ENCODE measurements at places on chromosomes 2 and 18. TPM values are rescaled to one million over a fixed set of nuclear protein-coding genes. Genes with fewer than 3 reads are reported as not detected.

The NYAP2 gene
- not detected for total RNA-seq

The ZNF532 gene
- total RNA-seq: 80.3 TPM

The TGFA gene
- total RNA-seq: 22.6 TPM

The RAPGEF4 gene
- total RNA-seq: 30.5 TPM

The ZNF236 gene
- 7.4 TPM for total RNA-seq

The MYO3B gene
- not detected for total RNA-seq

The CYP20A1 gene
- 45.8 TPM for total RNA-seq

The NIFK gene
- 75.9 TPM for total RNA-seq

The TXNL4A gene
- total RNA-seq: 74.9 TPM

The C2orf80 gene
- not detected for total RNA-seq

The CIB4 gene
- total RNA-seq: not detected

The ASB18 gene
- total RNA-seq: under 0.01 TPM

The PMAIP1 gene
- total RNA-seq: 14.3 TPM

The WBP1 gene
- total RNA-seq: 34.3 TPM

The RASGRP3 gene
- 202 TPM for total RNA-seq

The SLC25A12 gene
- 12.1 TPM for total RNA-seq

The MAP3K2 gene
- total RNA-seq: 28.4 TPM

The SKA1 gene
- total RNA-seq: 18.0 TPM

The POTEC gene
- total RNA-seq: not detected

The TUBA4B gene
- not detected for total RNA-seq

The IL1RL2 gene
- total RNA-seq: 0.09 TPM

The ADD2 gene
- total RNA-seq: 13.3 TPM

The MTERF4 gene
- 43.2 TPM for total RNA-seq

The ECEL1 gene
- not detected for total RNA-seq

The CYB5A gene
- total RNA-seq: 58.3 TPM

The STRADB gene
- 18.6 TPM for total RNA-seq

The KLHL14 gene
- 0.85 TPM for total RNA-seq

The CARF gene
- total RNA-seq: 5.6 TPM

The AMER3 gene
- not detected for total RNA-seq

The COLEC11 gene
- 0.85 TPM for total RNA-seq

The PKDCC gene
- 2.6 TPM for total RNA-seq

The ERMN gene
- not detected for total RNA-seq

The UCN gene
- 0.37 TPM for total RNA-seq

The TBR1 gene
- not detected for total RNA-seq

The TRABD2A gene
- total RNA-seq: 1.4 TPM

The TIGD1 gene
- total RNA-seq: 1.5 TPM

The ANKRD44 gene
- 7.6 TPM for total RNA-seq

The PTRHD1 gene
- total RNA-seq: 41.9 TPM

The PLA2R1 gene
- 17.0 TPM for total RNA-seq

The TMEM87B gene
- total RNA-seq: 51.1 TPM

The DSG1 gene
- not detected for total RNA-seq

The VPS4B gene
- 55.3 TPM for total RNA-seq

The NOSTRIN gene
- 4.5 TPM for total RNA-seq

The CCDC141 gene
- total RNA-seq: 1.2 TPM

The RSAD2 gene
- total RNA-seq: 1.2 TPM

The TP53I3 gene
- total RNA-seq: 88.3 TPM

The LOXL3 gene
- total RNA-seq: 0.85 TPM

The ZNF804A gene
- 0.05 TPM for total RNA-seq

The KIAA2012 gene
- not detected for total RNA-seq

The B4GALT6 gene
- 3.4 TPM for total RNA-seq

The SETBP1 gene
- total RNA-seq: 2.7 TPM

The GPR39 gene
- under 0.01 TPM for total RNA-seq

The MRPL33 gene
- total RNA-seq: 94.3 TPM

The UGT1A5 gene
- not detected for total RNA-seq

Data from dermis blood vessel endothelial cell (primary cell).